ENCODE measurements at places on chromosomes 2 and 18.

GRCh38 chr2:216985658-216986141 is 125.8 kb upstream of the TNP1 start:
- DNase-seq = no peak

DNA sequence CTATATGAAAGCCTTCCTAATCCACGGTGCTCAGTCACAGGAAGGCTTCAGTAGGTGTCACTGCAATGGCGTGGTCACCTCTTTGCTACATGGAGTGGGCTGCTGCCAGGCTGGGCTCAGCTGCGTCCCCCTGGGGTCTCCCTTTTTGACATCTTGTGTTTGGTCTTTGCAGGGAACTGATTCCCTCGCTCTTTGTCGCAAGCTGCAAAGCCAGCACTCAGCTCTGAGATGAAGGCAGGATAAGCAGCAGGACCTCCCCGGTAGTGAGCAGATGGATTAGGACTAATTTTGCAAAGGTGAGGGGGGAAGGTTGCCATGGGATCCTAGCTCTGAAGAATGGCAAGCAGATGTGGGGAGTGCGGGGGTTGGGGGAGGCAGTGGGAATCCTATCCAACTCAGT is 173.9 kb upstream of the ARL4C start:
- no peak for DNase-seq

GRCh38 chr2:127205218-127206125 is 14.6 kb downstream of the CYP27C1 start:
- DNase-seq = no peak

- DNase-seq = no peak
Measured at GRCh38 chr2:120421126-120421829, 75.3 kb downstream of the INHBB start.

GRCh38 chr2:147320146-147320545 is 524.7 kb upstream of the ACVR2A start:
- DNase-seq = no peak

DNA sequence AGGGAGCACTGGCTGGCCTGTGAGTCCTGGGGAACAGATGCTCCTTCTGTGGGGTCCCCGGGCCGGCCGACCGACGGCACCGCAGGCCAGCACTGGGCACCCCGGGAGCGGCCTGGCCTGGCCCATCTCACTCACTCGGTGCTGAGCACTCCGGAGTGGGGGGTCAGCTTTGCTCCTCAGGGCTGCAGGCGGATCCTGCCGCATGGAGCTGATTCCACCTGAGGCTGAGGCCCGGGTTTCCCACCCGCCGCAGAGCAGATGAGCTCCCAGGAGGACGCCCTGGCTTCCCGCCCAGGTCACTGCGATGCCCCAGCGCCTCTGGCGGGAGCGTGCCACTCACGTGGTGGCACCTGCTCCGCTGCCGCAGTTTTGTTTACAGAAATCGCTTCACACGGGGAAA is 418.6 kb downstream of the GALR1 start:
- no peak for DNase-seq

DNA sequence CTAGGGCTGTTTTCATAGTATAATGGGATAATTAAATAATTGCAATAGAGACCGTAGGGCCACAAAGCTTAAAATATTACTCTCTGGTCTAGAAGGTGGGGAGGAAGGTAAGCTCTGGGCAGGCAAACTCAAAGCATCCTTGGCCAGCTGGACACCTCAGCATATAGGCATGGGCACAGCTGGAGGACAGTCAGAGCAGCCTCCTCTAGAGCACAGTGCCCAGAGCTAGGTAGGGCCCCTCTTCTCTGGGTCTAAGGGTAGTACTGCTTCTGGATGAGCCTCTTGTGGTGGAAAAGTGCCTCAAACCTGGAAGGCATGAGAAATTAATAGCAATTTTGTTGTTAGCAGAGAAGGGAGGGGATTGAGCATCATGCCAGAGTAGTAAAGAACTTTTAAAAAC is 291.3 kb upstream of the FBXO11 start:
- DNase-seq = no peak

- no peak for DNase-seq
Measured at GRCh38 chr2:219775506-219775905, 148.1 kb downstream of the SLC4A3 start.

- DNase-seq = no peak
Measured at GRCh38 chr18:8947566-8947965, 154.9 kb upstream of the NDUFV2 start.

GRCh38 chr2:223285370-223286265 is 233.6 kb downstream of the KCNE4 start:
- DNase-seq = no peak

DNA sequence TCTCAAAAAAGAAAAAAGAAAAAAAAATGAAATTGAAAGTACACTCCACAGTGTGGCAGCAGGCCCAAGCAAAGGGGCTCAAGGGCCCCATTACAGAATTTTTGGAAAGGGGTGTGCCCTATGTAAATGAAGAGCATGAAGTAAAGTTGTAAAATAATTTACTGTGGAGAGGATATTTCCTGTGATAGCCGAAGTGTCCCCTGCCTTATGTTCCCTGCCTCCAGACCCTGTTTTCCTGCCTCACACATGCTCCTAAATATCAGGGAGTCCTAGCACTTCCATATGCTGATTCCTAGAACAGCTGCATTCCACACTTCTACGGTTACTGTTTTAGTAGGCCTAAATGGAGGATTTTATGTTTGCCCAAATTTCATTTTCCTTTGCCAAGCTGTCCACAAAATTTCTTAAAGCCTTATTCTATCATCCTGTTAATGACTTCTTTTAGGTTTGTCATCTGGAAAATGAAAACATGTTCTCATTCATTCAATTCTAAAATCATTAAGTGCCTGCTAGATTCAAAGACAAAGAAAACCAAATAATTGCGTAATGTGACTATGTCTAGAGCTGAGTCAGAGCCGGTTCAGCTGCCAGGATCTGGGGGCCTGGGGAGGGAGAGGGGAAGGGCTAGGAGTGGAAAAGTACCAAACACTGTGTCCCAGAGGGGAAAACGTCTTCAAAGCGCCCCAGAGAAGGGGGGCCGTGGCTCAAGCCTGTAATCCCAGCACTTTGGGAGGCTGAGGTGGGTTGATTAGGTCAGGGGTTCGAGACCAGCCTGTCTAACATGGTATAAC is 25.9 kb upstream of the IMPA2 start:
- DNase-seq = no peak

GRCh38 chr2:195318440-195319111 is 338.4 kb upstream of the SLC39A10 start:
- no peak for DNase-seq

GRCh38 chr2:120430501-120430830 is 84.5 kb downstream of the INHBB start:
- no peak for DNase-seq

GRCh38 chr18:74268933-74269620 is 22.7 kb downstream of the CYB5A start:
- DNase-seq = no peak

DNA sequence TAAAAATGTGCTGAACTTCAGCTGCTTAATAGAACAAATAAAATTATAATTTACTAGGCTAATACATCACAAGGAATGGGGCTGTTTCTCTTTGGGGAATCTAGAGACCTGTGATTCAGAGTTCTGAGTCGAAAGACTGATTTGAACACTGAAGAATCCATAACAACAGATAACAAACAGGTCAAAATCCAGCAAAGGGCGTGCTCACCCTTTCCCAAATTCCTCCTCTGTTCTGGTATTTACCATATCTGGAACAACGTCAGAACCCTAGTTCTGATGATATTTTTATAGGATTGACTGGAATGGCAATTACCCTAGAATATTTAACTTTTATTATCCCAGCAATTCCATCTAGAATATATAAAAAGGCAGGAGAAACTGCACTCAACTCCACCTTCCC is 66.0 kb upstream of the ITGA6 start:
- no peak for DNase-seq

DNA sequence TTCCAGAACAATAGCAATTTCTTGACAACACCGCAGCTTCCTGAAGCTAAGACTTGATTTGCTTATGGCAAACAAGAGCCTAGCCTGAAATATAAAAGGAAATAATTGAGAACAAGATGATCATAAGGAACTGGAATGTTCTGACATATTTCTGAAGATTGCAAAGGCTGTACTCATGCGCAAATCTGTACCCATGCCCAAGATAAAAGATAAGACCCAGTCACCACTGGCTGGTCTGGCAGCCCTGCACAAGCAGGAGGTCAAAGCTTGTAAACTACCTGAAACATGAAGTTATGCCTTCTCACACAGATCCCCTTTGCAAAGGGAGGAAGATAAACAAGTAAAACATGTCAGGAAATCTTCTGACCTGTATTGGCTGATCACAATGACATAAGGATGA is 160.8 kb upstream of the GYPC start:
- DNase-seq = no peak

DNA sequence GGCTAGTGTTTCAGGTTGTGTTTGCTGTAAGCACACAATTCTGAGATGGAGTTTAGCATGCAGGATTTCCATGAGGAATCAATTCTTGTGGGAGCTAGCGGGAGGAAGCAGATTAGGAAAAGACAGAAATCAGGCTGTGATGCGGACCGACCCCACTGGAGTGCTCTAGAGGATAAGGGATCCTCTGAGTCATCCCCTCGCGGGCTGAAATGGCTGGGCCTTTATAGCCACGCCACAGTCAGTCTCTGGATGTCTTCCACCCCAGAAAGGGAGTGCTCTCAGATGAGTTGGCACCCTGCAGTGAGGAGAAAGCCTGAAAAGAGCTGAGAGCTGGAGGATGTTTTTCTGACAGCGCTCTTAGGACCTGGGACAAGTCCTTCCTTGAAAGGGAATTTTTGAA is 102.4 kb downstream of the GALNT3 start:
- DNase-seq = no peak

DNA sequence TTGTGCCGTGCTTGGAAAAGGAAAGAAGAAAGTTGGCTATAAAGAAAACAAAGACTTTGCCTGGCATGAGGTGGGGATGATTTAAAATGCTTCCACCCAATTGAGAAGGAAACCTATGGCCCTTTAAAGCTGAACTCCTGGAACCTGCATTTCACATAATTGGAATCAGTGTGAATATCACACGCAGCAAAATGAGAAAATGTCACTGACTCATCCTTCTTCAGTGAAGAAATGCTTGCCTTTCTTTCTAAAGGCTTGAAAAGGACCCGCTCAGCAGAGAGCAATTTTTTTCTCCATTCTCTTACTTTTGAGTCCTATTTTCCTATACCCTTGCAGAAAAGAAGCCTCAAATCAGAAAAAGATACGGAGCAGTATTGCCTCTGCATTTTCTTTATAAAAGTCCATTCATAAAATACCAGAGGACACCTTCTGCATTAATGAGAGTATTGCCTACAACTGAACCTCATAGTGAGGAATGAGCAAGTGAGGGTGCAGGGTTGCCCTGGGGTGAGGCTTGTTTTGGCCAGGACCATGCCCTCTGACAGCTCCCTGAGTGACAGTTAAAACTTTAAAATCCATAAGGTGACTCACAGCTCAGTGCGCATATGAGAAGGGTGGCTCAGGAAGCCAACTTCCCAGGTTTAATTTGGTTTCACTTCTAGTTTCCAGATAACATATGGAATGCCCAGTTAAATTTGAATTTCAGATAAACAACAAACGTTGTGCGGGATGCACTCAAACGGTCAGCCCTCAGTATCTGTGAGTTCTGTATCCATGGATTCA is 191.9 kb upstream of the GYPC start:
- DNase-seq = no peak

- no peak for DNase-seq
Measured at GRCh38 chr2:232898592-232899543, 28.8 kb downstream of the SNORC start.

DNA sequence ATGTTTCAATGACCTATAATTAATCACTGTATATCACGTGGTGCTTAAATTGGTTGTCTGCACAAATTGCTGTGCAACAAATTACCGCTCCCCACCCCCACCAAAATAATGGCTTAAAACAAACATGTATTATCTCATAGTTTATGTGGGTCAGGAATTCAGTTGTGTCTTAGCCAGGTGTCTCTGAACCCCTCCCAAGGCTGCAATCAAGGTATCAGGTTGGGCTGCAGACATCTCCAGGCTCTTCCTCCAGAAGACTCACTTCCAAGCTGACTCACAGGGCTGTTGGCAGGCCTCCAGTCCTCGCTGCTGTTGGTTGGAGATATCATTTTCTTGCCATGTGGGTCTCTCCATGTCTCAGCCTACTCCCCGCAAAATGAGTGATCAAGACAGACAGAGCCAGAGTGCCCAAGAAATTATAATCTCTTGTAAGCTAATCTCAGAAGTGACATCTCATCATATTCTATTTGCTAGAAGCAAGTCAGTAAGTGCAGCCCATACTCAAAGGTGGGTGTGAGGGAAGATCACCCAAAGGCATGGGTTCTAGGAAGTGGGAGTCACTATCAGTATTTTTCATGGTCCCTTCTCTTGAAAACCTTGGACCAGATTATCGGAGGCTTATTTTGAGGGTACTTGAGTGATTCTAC is 38.4 kb downstream of the SPC25 start:
- no peak for DNase-seq

DNA sequence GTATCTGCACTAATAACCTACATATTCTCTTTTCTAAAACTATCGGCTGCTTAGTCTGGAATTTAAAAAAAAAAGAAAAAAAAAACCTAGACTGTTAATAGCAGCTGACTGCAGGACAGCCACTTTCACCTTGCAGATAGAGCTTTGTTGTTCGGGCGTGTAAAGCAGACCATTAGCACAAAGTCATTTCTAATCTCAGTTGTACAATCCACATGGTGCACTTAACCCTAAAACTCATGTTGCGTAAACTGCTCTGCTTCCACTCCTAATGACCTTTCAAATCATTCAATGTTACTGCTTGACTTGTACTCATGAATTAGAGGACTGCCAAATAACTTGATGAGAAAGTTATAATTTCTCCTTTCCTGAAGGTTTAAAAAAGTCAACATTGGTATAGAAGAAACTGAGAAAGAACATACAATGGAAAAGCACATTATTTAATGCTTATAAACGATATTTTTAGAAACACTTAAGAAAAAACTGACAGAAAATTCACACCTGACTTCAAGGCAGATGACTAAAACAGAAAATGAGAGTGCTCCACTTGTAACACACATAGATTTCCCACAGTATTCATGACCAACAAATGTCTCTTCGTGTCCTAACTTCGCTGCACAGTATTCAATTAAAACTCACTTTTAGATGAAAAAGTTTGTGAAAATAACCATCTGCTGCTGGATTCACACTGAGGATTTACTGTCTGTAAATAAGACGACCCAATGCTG is 2.6 kb downstream of the CDH2 start:
- no peak for DNase-seq

GRCh38 chr2:203761121-203761520 is 54.7 kb downstream of the CD28 start:
- no peak for DNase-seq

DNA sequence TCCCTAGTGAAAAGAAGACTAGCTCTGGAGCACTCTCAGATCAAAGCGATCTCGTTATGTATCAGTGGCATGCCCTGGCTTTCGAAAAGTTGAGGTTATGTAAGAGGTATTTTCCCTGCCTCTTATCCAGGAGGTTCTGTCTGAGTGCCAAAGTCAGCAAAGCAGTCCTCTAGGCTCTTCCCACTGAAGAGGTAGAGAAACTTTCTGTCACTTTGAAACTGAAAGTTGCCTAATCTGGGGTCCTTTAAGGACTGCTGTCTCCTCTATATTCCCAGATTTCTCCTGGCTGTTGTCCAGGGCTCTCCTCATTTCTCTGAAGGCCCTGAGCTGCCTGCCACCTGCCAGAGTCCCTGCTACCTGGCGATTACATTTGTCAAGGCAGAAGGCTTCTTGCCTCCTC is 96.3 kb downstream of the B3GNT2 start:
- no peak for DNase-seq

All from stimulated activated CD4-positive, alpha-beta T cell treated with anti-CD3 and anti-CD28 coated beads, Interleukin-12 subunit alpha, Interleukin-12 subunit beta, amount 100 ng/mL, for 24 hours (primary cell).